Placental pericyte (primary cell): ENCODE measurements at places on chromosomes 3 and 15. TPM values are rescaled to one million over a fixed set of nuclear protein-coding genes. Genes with fewer than 3 reads are reported as not detected.

GATA2 gene
- total RNA-seq, result 2.0 and 18.9 TPM in 2 replicates

PPIP5K1 gene
- 10.7 and 26.7 TPM in 2 replicates for total RNA-seq

CFAP20DC gene
- 2.0 and 3.6 TPM in 2 replicates for total RNA-seq

HRG gene
- not detected in 2 replicates for total RNA-seq

FAM174B gene
- total RNA-seq, result 0.57 and 1.3 TPM in 2 replicates

SCG5 gene
- 6.6 and 16.5 TPM in 2 replicates for total RNA-seq

INO80 gene
- total RNA-seq, result 19.7 and 31.2 TPM in 2 replicates

GPR87 gene
- total RNA-seq, result 0.14 TPM in 1 of 2 replicates, not detected in the other

PKM gene
- 1,680 and 2,649 TPM in 2 replicates for total RNA-seq

CAV3 gene
- total RNA-seq, result not detected in 2 replicates

PLSCR5 gene
- total RNA-seq, result not detected in 2 replicates

WDR72 gene
- total RNA-seq, result not detected in 2 replicates

ABI3BP gene
- total RNA-seq, result 1.4 and 5.9 TPM in 2 replicates

DUOXA1 gene
- total RNA-seq, result not detected in 2 replicates

PRR20G gene
- not detected in 2 replicates for total RNA-seq

SLC24A1 gene
- 7.2 and 8.8 TPM in 2 replicates for total RNA-seq

CCDC39 gene
- not detected in 2 replicates for total RNA-seq

ZDHHC23 gene
- total RNA-seq, result 0.72 and 1.1 TPM in 2 replicates

CHRFAM7A gene
- total RNA-seq, result 0.22 TPM in 1 of 2 replicates, not detected in the other

GUCA1C gene
- not detected in 2 replicates for total RNA-seq

CHRNB4 gene
- total RNA-seq, result not detected in 2 replicates

ANKUB1 gene
- total RNA-seq, result not detected in 2 replicates

GALNT15 gene
- total RNA-seq, result 0.88 and 4.2 TPM in 2 replicates

NPAP1 gene
- total RNA-seq, result not detected in 2 replicates

CPA3 gene
- total RNA-seq, result not detected in 2 replicates

ECE2 gene
- not detected in 2 replicates for total RNA-seq

TMEM212 gene
- total RNA-seq, result not detected in 2 replicates

TMEM158 gene
- 70.0 and 453 TPM in 2 replicates for total RNA-seq

WDR73 gene
- total RNA-seq, result 28.5 and 35.5 TPM in 2 replicates

STARD5 gene
- 5.6 and 24.3 TPM in 2 replicates for total RNA-seq

ZCWPW2 gene
- 0.66 and 0.72 TPM in 2 replicates for total RNA-seq

RYR3 gene
- total RNA-seq, result under 0.01 TPM in 1 of 2 replicates, not detected in the other

SHF gene
- 0.22 and 0.43 TPM in 2 replicates for total RNA-seq

LIPH gene
- total RNA-seq, result 0.14 TPM in 1 of 2 replicates, not detected in the other

ZPLD1 gene
- 0.14 and 0.22 TPM in 2 replicates for total RNA-seq

IL12A gene
- total RNA-seq, result 3.9 and 7.2 TPM in 2 replicates

CCNB2 gene
- total RNA-seq, result 4.6 and 48.0 TPM in 2 replicates

PTH1R gene
- total RNA-seq, result not detected in 2 replicates

ARGFX gene
- total RNA-seq, result not detected in 2 replicates

ERC2 gene
- under 0.01 TPM in 1 of 2 replicates, not detected in the other for total RNA-seq

ANKDD1A gene
- 3.5 and 7.0 TPM in 2 replicates for total RNA-seq

ARPIN gene
- 9.6 and 14.0 TPM in 2 replicates for total RNA-seq

ROBO2 gene
- total RNA-seq, result 0.66 and 4.7 TPM in 2 replicates

MAPKAPK3 gene
- total RNA-seq, result 47.7 and 50.7 TPM in 2 replicates

CLRN1 gene
- not detected in 2 replicates for total RNA-seq

TNNC1 gene
- 2.0 TPM in 1 of 2 replicates, not detected in the other for total RNA-seq

CTXN2 gene
- not detected in 2 replicates for total RNA-seq

SMAD3 gene
- total RNA-seq, result 70.0 and 94.9 TPM in 2 replicates

SENP8 gene
- 1.1 TPM in 2 replicates for total RNA-seq

UROC1 gene
- not detected in 2 replicates for total RNA-seq

NRROS gene
- total RNA-seq, result 1.3 and 2.0 TPM in 2 replicates

PPP1R14D gene
- total RNA-seq, result not detected in 2 replicates

FBXW12 gene
- total RNA-seq, result not detected in 2 replicates

GRAMD1C gene
- 2.8 and 7.7 TPM in 2 replicates for total RNA-seq

FGF12 gene
- 0.14 TPM in 1 of 2 replicates, not detected in the other for total RNA-seq

SPATA16 gene
- total RNA-seq, result not detected in 2 replicates
